ENCODE measurements at places on chromosomes 7 and 10.

DNA sequence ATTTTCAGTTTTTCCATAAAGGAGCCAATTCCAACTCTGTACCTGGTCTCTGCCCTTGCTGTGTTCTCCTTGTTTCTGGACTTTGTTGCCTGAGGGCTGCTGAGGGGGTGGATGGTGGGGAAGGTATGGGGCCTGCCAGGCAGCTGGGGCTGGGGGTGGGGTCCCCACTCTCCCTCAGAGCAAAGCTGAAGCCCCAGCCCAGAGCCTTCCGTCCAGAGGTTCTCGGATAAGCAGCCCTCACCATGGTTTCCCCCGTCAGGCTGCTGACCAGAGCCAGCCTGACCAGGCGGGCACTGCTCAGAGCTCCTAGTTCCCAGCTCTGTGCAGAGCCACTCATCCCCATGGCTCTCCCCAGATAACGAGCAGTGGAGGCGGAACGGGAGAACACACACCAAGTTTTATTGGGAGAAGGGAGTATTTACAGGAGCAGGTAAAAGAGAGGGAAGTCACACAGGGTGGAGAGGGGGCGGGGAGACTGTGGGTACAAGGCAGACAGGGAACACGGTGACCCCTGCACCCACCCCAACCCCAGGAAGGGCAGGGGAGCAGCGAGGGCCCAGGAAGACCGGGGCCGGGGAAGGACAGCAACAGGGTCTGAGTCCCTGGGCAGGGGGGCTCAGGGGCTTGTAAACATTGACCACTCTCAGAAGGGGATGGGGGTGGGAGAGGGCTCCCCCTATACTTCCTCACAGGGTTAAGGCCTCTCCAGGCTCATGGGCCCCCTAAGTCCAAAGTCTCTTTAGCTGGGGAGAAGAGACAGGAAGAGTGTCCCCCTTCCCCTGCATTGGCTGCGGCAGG, 5.8 kb downstream of the GNB2 start:
- DNase-seq: no peak

GRCh38 chr10:17768496-17768895, 16.5 kb downstream of the TMEM236 start:
- no peak for DNase-seq

DNA sequence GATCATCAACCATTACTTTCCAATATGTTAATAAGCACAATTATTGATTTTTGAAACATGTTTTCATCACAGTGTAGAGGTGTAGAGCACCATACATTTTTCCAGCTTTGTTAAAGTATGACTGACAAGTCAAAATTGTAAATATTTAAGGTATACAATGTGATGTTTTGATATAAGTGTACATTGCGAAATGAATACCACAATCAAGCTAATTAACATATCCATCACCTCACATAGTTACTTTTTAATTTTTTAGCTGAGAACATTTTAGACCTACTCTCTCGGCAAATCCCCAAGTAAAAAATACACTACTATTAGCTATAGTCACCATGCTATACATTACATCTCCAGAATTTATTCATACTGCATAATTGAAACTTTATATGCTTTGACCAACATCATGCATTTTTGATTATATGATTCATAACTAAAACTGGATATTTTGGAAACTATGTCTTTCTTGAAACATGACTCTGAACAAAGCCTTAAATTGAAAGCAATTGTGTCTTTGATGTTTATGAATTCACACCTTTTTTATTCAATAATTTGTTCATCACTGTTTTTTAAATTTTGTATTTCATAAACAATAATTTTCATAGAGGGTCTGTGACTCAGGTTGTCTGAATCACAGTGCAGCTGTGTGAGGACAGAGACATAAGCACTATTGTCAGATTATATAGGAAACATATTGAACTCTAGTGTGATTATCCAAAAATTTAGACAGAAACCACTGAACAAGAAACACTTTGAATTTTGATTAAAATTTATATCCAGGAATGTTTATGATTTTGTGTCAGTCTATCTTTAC, 486.1 kb downstream of the SEMA3D start:
- DNase-seq: no peak

- no peak for DNase-seq
Observed at GRCh38 chr7:84879570-84880325, 307.1 kb downstream of the SEMA3D start.

GRCh38 chr7:83301416-83301815, 138.7 kb upstream of the PCLO start:
- DNase-seq: no peak

- no peak for DNase-seq
Observed at GRCh38 chr10:90302758-90303481, 554.9 kb downstream of the HTR7 start.

GRCh38 chr7:154738216-154738615, 264.7 kb downstream of the PAXIP1 start:
- DNase-seq: no peak

DNA sequence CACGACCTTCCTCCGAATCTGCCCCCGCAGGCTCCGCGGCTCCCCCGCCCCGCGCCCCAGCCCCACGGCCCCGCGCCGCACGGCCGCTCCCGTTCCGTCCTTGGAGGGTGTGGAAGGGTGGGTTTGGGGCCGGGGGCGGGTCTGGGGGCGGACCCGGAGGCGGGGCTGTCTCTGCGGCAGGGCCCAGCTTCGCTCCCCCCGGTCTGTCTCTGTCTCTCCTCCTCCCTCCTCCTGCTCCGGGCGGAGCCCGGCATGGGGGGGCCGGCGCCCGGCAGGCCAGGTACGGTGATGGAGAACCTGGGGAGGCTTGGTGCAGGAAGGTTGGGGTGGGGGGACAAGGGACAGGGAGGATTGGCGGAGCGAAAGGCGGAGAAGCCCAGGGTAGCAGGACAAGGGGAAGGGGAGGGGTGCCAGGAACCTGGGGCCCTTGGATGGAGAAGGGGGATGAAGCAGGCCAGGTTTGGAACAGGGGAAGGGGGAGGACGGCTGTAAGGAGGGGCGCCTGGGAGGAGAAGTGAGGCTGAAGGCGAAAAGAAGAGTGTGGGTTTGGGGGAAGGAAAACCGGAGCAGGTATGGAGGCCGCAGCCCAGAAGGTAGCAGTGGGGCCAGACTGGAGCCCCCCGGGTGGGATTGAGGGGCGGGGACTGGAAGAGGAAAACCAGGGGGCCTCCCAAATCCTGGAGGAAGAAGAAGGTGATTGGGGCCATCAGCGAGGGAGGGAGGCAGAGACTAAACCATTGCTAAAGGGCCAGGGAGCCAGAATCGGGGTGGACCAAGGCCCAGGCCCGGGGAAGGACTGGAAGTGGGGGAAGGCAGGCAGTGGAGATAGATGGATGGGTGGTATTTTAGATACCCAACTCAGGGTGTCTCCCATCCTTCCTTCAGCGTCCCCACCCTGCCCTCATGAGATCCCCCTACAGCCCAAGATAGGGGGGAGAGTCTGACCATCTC, at the start of gene NYAP1:
Gene NYAP1, plus strand, starts transcription at position 206 of the 951 bp plus-strand sequence. CDS start 1,385 bp downstream, outside the sequence.
- DNase-seq: peak; percentile 29

- DNase-seq: no peak
Observed at GRCh38 chr10:62457196-62457595, 83.0 kb downstream of the ZNF365 start.

DNA sequence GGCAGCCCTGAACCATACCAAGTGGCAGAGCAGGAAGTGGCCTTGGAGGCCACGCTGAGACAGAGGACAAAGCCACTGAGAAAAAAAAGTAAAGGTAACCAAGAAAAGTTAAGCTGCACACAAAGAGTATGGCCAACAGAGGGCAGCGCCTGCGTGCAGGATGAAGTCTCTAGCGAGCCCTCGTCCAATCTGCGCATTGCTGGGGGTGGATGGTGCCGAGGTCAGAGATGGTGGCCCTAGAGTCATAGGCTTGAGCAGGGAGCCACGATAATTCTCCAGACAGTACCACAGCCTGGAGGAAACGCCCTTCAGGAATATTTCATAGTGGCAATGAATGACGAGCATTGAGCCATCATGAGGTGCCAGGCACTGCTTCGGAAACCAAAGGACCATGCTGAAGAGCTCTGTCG, 9.7 kb downstream of the ATP6V0E2 start:
- DNase-seq: no peak

DNA sequence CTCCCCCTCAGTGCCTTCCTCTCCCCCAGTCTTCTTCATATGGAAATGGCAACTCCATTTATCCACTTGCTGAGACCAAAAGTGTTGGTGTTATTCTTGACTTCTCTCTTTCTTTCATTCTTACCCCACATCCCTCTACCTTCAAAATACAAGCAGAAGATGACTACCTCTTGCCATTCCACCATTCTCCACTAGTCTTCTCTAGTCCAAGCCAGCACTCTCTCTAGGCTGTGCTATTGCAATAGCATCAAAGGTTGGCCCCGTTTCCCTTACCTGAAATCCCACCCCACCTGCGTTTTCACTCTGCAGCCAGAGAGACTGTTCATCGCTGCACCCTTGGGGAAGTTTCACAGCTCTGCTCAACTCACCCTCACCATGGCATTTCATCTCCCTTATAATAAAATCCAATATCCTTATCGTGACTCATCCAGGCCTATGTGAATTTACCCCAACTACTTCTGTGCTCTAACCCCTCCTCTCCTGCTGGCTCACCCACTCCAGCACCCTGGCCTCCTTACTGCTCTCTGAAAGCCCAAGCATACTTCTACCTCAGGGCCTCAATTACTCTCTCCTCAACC, 109.1 kb downstream of the LSM5 start:
- no peak for DNase-seq

- DNase-seq: no peak
Observed at GRCh38 chr7:155466142-155466813, 8.3 kb downstream of the EN2 start.

- DNase-seq: no peak
Observed at GRCh38 chr10:73997461-73997786, 492 bp upstream of the VCL start.

DNA sequence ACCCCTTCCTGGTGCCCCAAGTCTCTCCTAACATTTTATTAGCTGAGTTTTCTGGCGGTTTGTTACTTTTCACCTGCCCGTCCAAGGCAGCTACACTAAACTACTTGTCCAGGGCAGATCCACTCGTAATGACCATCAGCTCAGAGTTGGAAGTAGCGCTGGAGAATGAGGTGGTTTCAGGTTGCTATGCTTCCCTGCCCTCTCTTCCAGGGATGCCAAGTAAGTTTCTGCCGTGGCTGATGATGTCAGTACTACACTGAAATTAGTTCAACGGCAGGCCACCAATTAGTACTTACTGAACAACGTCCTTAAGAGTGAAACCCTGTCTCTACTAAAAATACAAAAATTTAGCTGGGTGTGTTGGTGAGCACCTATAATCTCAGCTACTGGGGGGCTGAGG, 55.2 kb downstream of the DIP2C start:
- DNase-seq: no peak

Measured in stimulated activated CD4-positive, alpha-beta T cell treated with anti-CD3 and anti-CD28 coated beads, TNF-alpha, amount 100 ng/mL, for 1 hour (primary cell).